ENCODE measurements at places on chromosomes 2 and 18.

GRCh38 chr2:127485051-127485693 is 41.1 kb downstream of the IWS1 start:
- no peak for DNase-seq

- DNase-seq = no peak
Measured at GRCh38 chr2:240624950-240625621, at the start of gene GPR35. GPR35 (plus strand) TSS chr2:240625480; CDS start chr2:240629953, 4,473 bp downstream.

- DNase-seq = no peak
Measured at GRCh38 chr18:8374676-8375075, 234.6 kb upstream of the RAB12 start.

- no peak for DNase-seq
Measured at GRCh38 chr2:238341536-238341935, 21.2 kb downstream of the TRAF3IP1 start.

DNA sequence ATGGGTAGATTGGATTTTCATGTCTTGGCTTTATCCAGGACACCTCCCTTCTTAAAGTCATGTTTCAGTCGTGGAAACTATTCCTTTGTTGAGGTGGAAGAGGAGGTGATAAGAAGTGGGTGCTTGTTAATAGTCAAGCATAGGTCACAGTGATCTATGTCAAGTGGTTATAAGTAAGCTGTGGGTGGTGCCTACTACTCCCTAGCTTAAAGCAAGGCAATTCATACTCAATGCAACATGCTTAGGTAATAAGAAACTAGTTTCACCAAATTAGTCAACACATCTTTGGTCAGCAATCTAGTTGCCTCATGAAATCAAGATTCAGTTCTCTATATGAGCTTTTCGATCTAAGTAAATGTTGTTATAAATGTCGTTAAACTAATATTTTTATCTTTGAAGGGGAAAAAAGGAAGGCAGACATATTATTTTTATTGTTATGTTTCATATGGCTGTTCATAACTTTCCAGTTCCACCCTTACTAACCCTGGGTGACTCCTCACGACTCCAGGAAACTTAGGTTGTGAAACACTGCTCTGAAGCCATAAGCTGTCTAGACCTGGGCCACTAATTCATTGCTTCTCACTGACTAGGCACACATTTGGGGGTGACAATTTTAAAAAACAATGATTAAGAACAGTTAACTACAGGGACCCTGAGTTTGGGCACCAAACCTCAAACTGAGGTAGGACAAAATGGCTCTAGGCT is 5.8 kb upstream of the ABCB11 start:
- no peak for DNase-seq

- no peak for DNase-seq
Measured at GRCh38 chr2:117639401-117639800, 175.1 kb upstream of the DDX18 start.

DNA sequence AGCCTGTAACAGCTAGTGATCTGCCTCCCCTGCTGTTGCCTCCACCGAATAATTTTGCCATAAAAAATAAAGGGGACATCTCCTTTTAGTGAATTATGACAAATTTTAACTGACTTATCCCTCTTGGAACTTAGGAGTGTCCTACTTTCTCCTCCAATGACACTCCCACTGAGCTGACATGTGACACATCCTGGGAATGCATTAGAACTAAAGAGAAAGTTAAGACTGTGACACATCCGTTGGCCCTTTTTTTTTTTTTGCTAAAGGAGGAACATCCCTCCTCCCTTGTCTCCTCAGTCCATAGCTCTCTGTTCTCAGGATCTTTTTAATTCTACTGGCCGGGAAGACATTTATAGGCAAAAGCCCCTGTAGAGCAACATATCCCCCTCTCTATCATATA is 268.2 kb downstream of the NRXN1 start:
- no peak for DNase-seq

DNA sequence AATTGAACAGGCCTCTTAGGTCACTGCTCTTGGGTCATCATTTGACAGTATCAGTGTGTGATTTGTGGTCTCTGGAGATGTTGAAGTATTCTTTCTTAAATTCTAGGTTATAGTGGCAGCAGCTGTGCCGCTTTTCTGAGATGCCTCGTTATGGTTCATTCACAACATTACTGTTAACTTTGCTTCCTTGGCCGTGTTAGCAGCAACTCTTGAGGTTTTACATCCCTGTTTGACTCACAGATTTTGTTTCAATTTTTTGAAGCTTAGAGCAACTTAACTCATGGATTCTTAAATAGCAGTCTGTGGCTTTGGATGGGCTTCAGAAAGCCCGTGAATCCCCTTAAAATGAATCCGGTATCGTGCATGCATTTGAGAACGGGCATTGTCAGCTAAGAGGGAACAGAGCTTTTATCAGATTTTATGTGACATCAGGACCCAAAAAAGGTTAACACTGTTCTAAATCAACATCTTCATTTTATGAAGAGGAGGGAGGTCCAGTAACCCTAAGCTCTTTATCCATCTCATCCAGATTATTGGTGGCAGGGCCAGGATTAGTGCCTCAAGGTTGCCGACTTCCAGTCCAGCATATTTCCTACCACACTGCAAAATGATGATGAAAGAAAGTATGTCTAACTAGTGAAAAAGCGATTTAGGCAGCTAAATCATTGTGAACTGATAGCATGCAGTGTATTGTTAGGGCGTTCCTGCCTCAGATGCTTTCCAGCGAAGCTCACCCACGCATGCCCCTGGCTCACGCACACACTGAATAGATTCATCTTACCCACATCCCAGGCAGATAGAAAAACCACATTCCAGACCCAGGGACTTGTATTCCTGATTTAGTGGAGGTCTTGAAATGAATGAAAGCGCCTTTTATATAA is 5.1 kb downstream of the TRIB2 start:
- no peak for DNase-seq

GRCh38 chr18:58714259-58714658 is 43.0 kb downstream of the MALT1 start:
- no peak for DNase-seq

DNA sequence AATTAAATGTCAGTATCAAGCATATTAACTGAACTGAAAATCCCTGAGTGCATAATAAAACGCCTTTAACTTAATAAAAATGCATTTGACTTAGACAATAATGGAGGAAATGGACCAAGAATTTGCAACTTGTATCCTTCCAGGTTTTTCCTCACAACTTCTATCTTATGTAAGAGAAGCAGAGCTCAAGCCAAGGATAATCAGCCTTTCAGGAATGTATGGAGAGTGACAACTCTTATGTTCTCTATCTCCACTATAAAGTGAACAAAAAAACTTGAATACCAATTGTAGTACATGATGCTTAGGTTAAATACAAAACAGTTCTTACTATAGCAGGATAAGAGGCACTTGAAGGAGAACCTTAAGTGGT is 64.8 kb upstream of the CYP26B1 start:
- DNase-seq = no peak

GRCh38 chr2:8623958-8624591 is 57.8 kb upstream of the ID2 start:
- no peak for DNase-seq

All from retinal pigment epithelial cell (primary cell).